H1 (cell line): ENCODE measurements at places on chromosomes 6 and 20. TPM values are rescaled to one million over a fixed set of nuclear protein-coding genes. Genes with fewer than 3 reads are reported as not detected.

The RFX6 gene
- total RNA-seq: not detected in 2 replicates

The IP6K3 gene
- total RNA-seq: 0.22 and 0.23 TPM in 2 replicates

The PPIL6 gene
- total RNA-seq: 1.3 and 1.5 TPM in 2 replicates

The CCR6 gene
- not detected in 2 replicates for total RNA-seq

The FOXS1 gene
- total RNA-seq: not detected in 2 replicates

The HMGCLL1 gene
- 0.41 TPM in 1 of 2 replicates, not detected in the other for total RNA-seq

The PRDM13 gene
- 0.09 and 0.13 TPM in 2 replicates for total RNA-seq

The HLA-E gene
- total RNA-seq: 24.4 and 28.0 TPM in 2 replicates

The HLA-DRA gene
- 4.1 and 5.0 TPM in 2 replicates for total RNA-seq

The OOEP gene
- 0.41 TPM in 1 of 2 replicates, not detected in the other for total RNA-seq

The TUBB gene
- 1,880 and 1,905 TPM in 2 replicates for total RNA-seq

The PDYN gene
- total RNA-seq: 0.54 and 0.63 TPM in 2 replicates

DNA sequence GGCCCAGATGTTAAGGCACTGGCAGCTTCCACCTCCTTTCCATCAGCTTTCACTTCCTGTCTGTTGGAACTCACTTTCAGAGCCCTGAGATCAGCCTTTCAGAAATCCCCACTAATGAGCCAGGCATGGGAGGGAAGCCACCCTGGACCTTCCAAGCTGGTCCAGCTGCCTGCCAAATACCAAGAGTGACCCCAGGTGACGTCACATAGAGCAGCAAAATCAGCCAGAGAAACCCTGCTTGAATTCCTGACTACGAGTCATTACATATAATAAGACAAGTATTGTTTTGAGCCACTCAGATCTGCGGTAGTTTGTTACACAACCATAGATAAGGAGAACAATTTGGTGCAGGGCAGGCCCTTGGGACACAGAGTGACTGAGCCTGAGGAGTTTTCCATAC is 556.0 kb upstream of the JAG1 start:
- no peak for DNase-seq

GRCh38 chr6:118468682-118469465 is 79.2 kb upstream of the PLN start:
- DNase-seq: no peak

DNA sequence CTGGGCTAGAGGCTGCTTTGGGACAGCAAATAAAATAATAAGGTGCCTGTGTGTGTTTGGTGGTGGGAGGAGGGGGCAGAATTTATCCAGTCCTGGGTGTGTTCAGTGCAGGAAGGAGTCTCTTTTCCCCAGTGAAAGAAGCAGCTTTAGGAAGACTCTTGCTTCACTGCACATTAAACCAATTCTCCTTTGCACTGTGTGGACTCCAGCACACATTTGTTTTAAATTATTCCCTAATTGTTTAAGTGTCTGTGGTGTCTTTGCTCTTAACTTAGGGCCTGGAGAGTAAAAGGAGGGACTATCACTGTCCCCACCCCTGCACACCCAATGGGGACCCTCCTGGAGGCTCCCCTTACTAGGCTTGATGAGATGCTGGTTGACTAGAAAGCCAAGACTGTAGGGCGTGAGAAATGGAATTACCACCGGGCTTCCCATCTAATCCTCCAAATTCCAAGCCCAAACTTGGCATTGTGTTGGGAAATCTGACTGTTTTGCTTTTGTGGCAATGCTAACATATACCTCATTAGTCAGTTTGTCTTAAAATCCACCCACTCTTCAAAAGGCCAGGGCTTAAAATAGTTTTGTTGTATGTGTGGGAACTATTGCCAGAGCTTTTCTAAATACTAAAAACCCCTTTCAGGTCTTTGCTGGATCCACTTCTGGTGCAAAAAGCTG is 13.5 kb upstream of the DAAM2 start:
- DNase-seq: no peak

DNA sequence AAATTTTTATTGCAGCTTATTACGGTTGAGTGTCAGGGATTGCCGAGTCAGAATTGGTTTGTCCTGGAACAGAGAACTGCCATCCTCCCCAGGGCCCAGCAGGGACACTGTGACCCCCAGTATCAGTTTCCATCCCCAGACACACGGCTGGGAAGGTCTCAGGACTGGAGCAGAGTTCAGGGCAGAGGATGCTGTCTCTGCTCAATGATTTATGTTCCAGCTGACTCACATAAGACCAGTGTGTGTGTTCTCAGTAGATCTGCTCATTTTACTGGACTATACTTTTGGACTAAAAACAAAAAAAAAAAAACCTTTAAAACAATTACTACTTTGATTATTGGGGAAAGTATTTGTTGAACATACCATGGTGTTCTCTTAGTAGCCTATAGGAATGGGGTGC is 44.2 kb downstream of the FNDC1 start:
- no peak for DNase-seq

DNA sequence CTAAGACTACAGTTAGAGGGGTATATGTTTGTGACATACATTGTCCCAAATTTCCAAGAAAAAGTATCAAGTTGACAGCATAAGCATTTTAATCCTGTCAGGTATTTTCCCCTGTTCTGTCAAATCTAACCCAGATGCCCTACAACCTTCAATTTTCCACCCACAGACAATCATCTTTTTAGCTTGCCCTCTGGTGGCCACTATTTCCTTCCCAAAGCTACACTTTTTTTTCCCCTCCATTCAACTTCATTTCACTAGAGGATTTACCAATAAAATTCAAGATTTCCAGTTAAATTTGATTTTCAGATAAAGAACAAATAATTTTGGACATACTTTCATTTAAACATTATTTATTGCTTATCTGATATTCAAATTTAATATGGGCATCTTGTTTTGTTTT is 286.6 kb downstream of the TENT5A start:
- no peak for DNase-seq

GRCh38 chr20:20593447-20594170 is 118.8 kb downstream of the RALGAPA2 start:
- peak; percentile 23 for DNase-seq

GRCh38 chr6:111566222-111566734 is 39.4 kb downstream of the TRAF3IP2 start:
- no peak for DNase-seq

DNA sequence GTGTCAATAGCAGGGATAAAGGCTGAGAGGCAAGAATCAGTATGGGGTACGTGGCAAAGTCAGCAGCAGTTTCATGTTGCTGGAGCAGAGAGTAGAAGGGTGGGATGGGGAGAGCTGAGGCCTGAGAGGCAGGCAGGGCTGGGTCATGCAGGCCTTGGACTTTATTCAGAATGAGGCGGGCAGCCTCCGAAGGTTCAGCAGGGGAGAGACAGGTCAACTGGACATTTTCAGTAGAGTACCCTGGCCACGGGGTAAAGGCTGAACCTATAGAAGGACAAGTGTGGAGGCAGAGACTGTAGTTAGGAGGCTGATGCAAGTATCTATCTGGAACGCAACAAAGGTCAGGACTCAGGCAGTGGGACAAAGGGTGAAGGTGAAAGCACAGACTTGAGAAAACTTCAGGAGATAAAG is 13.7 kb downstream of the NOTCH4 start:
- no peak for DNase-seq

DNA sequence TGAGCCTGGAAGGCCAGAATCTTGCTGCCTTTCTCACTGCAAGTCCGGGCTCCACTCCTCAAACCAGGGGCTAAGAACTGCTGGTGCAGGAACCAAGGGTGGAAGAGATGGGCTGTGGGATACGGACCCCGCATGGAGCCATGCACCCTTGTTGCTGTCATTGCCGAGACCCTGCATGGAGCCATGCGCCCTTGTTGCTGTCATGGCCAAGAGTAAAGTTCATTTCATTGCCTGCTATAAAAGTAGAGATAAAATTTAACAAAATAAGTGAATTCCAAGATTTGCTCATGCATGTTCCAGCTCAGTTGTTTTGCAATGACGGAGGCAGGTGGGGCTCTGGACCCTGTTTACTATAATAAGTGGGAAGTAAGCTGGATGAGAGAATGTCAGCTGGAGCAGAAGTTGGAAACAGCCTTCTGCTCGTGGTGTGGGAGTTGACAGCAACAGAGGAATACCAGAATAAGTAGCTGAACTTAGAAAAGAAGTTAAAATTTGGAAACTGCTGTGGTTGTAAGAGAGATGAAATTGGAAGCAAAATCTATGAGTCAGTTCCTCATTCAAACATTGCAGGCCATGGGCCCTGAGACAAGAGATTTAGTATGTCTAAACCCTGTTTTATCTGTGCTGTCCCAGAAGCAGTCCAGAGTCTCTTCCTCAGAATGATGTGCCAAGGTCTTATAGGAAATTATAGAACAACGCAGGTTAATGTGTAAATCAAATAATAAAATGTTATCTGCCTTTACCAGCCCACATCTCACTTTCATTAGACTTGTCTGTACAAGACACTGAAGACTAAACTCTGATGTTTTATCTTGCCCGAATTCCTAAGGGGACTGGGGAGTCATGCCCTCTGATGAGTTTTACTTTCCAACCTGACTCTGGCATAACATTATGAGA is 15.8 kb upstream of the THBS2 start:
- no peak for DNase-seq

GRCh38 chr6:137370871-137371633 is 123.1 kb downstream of the OLIG3 start:
- no peak for DNase-seq

DNA sequence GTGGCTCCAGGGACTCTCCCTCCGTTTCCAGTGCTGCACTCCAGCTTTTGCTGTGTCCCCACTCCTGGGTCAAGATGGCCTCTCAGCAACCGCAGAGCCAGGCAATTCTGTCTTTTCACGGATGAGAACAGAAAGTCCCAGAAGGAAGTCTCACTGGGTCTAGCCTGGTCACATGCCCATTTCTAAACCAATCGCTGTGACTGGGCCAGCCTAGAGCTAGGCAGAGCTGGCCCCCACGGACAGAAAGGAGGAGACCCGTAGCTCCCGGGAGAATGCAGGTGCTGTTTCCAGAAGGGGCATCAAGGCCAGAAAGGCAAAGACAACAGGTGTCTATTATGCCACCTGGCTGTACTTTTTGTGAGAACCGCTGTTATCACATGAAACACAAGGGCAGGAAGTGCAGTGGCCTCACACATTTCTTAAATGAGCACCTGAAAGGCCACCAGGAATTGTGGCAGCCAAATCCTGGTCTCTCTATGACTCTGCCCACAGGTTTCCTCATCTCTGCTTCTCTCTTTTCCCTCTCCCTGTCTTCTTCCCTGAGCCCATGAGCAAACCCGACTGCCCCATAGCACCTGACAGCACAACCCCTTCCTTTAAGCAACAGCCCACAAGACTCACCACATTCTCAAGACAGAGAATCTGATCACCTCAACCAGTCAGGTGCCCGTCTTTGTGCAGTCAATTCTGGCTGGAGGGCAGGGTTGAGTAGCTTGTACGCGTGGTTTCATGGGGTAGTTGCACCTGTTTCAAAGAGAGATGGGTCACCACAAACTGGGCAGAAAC is 37.1 kb upstream of the B4GALT5 start:
- no peak for DNase-seq

DNA sequence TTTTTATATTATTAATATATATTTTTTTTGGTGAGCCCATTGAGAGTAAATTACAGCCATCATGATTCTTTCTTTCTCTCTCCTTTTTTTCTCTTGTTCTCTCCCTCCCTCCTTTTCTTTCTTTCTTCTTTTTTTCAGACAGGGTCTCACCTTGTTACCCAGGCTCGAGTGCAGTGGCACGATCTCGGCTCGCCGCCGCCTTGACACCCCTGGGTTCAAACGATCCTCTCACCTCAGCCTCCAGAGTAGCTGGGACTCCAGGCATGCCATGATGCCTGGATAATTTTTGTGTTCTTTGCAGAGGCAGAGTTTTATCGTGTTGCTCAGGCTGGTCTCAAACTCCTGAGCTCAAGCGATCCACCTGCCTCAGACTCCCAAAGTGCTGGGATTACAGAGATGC is 1.6 kb downstream of the CCDC170 start:
- DNase-seq: no peak

- DNase-seq: no peak
Observed at GRCh38 chr6:144659202-144660182, 374.4 kb downstream of the UTRN start.

GRCh38 chr20:34074101-34074760 is 37.8 kb downstream of the EIF2S2 start:
- no peak for DNase-seq

- DNase-seq: no peak
Observed at GRCh38 chr6:9360881-9361280, 925.5 kb upstream of the SLC35B3 start.

GRCh38 chr6:126945150-126945685 is 173.3 kb upstream of the RSPO3 start:
- no peak for DNase-seq

DNA sequence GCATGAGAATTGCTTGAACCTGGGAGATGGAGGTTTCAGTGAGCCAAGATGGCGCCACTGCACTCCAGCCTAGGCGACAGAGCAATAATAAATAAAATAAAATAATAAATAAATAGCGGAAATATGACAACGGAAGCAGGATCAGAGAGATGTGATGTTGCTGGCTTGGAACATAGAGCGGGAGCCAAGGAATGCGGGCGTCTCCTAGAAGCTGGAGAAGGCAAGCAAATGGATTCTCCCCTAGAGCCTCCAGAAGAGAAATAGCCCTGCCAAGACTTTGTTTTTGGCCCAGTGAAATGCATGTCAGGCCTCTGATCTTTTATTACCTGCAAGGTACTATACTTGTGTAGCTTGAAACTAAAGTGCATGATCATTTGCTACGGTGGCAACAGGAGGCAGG is 12.4 kb downstream of the KIAA1755 start:
- DNase-seq: no peak

DNA sequence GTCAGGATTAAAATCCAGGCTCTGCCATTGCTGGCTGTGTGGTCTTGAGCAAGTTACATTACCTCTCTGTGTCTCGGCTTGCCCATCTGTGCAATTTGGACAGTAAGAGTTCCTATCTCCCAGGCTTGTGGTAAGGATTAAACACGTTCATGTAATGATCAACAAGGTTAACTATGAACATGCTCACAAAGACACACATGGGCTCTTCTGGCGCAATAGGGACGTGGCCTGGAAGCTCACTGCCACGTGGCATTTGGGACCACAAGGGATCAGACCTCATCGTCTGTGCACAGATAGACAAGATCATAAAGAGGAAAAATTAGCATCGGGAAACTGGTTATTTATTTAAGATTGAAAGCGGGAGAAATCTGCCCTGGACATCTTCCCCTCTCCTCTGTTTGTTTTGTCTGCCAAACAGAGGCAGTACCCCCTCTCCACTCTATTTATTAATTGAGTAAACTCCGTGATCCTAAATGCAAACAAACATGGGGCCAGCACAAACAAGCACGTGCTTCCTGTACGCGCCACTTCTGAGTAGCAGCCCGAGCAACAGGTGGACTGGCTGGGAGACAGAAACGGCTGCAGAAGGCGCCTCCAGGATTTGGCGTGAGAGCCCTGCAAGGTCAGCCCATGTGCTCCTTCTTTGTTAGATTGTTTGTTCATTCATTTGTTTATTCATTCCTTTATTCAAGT is 95.0 kb downstream of the CDH26 start:
- no peak for DNase-seq

GRCh38 chr20:33910056-33910455 is 83.7 kb upstream of the RALY start:
- no peak for DNase-seq

- DNase-seq: no peak
Observed at GRCh38 chr20:47262008-47262364, 94.5 kb downstream of the ZMYND8 start.

- DNase-seq: no peak
Observed at GRCh38 chr6:14146506-14147096, 29.0 kb downstream of the CD83 start.

GRCh38 chr6:43304882-43305281 is 3.7 kb downstream of the CRIP3 start:
- no peak for DNase-seq

- DNase-seq: no peak
Observed at GRCh38 chr6:30689985-30690384, 799 bp downstream of the NRM start.
